Placental pericyte (primary cell): ENCODE measurements at places on chromosomes 5 and 9. TPM values are rescaled to one million over a fixed set of nuclear protein-coding genes. Genes with fewer than 3 reads are reported as not detected.

The NPDC1 gene
- total RNA-seq, result 16.0 and 21.0 TPM in 2 replicates

The MEIKIN gene
- total RNA-seq, result not detected in 2 replicates

The PCDHGA8 gene
- total RNA-seq, result 2.4 and 3.3 TPM in 2 replicates

The PCDHGB2 gene
- total RNA-seq, result 2.2 and 3.1 TPM in 2 replicates

The DAB2IP gene
- total RNA-seq, result 26.3 and 27.1 TPM in 2 replicates

The TRAF1 gene
- total RNA-seq, result 1.1 and 1.7 TPM in 2 replicates

The TXNDC8 gene
- not detected in 2 replicates for total RNA-seq

The MARCOL gene
- not detected in 2 replicates for total RNA-seq
